Articular chondrocyte of knee joint (primary cell): ENCODE measurements at places on chromosomes 5 and 9. TPM values are rescaled to one million over a fixed set of nuclear protein-coding genes. Genes with fewer than 3 reads are reported as not detected.

Gene IFNK
- not detected in 2 replicates for total RNA-seq

Gene GDA
- not detected in 2 replicates for total RNA-seq

Gene ZNF618
- 6.6 and 9.8 TPM in 2 replicates for total RNA-seq

Gene DRD1
- not detected in 2 replicates for total RNA-seq

Gene MYOZ3
- under 0.01 and 0.54 TPM in 2 replicates for total RNA-seq

Gene OLFM1
- total RNA-seq: 9.0 and 10.7 TPM in 2 replicates
